ENCODE measurements at places on chromosomes 2 and 18.
A peak's percentile ranks its signal among the peaks of the same experiment; 100 is the strongest.

DNA sequence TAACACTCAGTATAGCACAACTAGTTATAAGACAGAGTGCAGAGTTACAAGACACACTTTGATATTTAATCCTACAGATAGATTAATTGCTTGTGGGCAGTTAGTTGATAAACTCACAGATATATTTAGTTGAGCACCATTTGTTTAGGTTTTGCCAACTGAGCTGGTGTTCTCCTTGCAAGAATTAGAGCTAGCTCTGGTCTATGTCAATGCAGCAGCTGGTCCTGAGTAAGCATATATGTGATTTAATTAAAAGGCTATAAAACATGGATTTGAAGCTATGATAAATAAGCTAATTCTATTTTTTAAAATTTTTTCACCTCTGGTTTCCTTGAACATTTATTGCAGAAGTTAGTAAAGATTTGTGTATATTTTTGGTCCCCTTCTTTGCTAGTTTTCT lies 35.6 kb downstream of the GPD2 start:
- DNase-seq = no peak

DNA sequence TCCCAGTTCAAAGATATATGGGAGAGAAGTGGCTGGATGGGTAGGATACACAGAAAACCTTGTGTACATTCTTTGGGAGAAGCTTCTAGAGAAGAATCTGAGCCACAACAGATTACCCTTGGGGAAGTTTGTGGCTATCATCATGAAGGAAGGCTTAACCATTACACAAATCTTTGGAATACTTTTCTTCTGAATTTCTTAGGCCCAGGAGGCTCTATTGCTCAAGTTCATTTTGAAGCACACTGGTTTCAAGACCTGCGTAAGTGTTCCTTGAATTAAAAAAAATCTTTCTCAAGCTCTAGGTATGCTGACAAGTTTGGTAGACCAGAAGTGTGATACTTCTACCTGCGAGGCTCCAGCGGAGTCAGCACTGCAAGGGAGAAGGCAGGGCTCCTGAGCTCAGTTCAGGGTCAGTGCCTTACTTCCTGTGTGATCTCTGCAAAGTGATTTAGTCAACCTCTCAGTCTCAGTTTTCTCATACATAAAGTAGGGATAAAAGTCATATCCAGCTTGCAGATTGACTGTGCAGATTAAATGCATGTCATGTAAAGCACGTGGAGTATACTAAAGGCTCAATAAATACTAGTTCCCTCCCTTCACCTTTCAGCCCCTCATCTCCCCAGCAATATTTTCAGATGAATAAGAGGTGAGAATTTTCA lies 438.6 kb downstream of the DLGAP1 start:
- DNase-seq = no peak

DNA sequence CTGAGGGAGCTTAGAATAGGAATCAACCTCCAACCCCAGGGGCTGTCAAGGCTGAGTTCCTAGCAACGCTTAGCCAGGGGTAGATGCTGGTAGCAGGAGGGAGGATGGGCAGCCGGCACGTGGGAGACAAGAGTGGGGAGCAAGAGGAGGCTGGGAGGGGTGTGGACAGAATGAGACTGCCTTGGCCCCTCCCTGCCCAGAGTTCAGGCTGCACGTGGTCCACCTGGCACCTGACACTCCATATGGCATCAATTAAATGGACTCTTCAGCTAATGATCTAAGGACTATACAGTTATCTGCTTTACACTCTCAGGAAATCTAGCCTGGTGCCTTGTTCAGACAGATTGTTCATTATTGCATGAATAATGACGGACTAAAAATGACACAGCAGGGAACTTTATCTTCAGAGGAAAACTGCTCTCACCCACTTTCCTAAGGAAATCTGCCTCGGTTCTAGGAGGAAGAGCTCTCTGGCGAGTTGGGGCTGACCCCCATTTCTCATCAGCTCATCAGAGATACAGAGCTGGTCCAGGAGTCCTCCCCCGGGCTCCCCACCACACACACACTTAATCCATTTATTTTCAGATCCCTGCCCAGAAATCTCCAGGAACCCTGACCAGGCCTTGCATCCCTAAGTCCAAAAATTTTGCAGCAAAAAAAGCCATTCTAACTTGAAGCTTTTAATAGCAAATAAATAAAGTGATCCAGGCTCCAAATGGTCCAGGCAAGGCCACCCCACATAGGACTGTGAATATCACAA lies 102.1 kb upstream of the CDC42EP3 start:
- peak; percentile 17 for DNase-seq

- no peak for DNase-seq
These were observed 52.7 kb downstream of the ADD2 start for GRCh38 chr2:70715071-70715985.

DNA sequence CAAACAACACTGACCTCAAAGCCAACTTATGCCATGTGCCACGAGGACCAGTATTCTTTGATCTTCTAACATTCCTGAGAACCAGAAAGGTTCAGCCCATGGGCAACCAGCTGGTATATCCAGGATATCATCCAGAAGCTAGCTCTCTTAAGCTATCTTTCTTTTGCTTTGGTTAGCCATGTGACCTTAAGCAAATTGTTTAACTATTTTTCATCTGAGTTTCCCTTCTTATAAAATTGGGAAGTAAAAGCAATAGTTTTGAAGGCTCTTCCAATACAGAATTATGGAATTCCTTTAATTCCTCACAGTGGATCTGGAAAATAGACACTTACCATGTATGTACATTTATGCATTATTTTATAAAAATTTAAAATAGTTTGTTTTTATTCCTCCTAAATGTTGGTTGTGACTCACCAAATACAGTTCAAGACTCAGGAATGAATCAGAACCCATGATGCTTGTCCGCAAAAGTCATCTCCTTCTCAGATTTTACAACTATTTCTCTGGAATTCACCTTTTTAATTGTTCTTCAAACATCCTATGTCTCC lies 435.7 kb downstream of the ZEB2 start:
- DNase-seq = no peak

DNA sequence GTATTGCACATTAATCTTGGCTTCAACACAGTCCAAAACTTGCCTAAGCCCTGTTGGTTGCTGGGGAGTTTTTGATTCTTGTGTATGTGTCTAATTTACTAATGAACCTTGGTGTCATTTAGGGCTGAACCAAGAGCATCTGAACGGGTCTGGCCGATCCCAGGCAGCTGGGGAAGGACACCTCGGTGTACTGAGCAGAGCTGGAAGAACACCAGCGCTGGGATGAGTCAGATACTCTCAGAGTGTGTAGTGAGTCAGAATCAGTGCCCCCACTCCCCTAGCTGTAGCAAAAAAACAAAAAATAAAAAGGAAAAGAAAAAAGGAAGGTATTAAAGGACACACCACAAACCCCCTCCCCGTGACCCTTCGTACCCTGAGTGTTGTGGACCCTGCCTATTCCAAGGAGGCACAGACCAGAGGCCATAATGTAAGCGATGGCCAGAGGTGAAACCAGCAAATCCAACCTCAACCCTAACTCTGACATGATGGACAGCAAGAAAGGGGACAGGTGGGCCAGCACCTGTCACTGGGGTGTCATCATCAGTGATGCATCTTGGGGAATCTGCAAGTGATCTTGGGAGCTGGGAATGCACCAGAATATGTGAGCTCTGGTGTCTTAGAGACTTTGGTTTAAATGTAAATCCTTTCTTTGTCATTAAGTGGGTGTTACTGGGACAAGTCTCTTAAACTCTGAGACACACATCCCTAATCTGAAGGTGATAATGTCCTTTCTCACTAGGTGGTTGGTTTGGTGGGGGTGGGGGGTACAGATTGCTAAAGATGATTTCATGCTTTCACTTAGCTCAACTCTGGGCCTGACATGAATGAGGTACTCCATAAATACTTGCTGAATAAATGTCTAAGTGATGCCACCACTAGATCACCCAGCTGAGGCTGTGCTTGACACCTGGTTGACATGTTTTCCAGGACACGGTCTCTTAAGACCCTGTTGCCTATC lies 34.2 kb upstream of the NCOA1 start:
- no peak for DNase-seq

DNA sequence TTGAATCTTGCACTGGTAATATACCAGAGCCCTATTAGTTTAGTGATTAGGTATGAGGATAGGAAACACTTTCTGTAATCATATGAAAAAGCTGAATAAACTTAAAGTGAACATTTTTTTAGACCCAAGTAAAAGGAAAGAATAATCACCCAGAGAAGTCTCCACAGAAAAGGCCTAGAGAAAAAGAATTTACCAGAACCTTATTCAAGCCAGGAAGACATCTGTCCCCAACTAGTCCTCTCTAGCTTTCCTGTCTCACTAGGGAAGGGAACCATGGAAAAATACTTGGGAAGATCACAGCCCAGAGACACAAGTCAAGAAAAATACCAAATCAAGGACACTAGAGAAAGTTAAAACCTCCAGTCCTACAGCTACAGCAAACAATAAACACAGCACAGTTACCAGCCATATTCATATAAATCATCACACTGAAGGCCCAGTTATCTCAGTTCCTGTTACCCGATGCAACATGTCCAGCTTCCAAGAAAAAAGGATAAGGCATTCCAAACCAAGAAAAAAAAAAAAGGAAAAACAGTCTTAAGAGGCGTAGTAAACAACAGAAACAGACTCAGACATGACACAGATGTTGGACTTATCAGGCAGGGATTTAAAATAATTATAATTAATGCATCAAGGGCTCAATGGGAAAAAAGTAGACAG lies 461.5 kb downstream of the IRS1 start:
- DNase-seq = no peak

DNA sequence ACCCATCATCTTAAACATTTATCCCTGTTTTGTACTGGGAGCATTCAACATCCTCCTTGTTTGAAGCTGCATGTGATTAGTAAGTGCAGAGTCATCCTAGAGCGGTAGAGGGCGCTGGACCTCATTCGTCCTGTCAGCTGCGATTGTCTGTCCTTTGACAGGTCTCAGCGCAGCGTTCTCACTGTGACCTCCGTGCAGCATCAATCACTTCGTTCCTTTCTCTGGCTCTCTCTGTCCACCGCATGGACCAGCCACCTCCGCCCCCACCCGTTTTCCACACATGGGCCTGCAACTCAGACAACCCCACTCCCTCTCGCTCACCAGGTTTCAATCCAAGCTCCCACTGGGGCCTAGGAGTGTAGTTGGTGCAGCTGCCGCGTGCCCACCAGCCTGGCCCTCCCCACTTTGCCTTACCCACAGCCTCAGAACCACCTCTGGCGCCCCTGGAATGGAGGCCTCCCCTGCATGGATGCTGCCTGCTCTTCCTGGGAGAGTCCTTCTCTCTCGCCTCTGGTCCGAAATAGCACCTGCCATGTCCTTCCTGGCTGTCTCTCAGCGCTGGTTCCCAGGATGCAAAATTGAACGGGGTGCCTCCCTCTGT lies 90.5 kb downstream of the NDUFA10 start:
- no peak for DNase-seq

DNA sequence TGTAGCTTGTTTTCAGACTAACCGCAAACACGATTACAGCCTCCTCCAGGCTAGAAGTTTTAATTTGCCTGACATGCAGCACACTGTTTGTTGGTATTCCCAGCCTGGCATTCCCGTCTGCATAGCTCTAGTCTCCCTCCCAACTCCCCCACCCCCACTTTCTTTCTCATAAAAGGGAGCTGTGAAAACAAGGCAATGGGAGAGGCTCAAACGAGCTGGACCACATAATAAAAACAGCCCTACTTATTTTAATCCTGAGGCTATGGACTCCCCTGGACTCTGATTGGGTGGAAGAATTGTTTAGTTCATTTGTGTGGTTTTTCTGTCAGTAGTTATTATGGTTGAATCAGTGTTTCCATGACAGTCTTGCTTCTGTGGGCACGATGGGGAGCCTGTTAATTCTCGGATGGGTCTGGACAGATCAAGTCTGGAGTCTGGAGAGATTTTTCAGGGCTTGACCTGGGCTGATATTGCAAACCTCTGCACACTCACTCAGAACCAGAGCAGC lies 1.2 kb downstream of the STON1 start:
- DNase-seq = peak; percentile 32

DNA sequence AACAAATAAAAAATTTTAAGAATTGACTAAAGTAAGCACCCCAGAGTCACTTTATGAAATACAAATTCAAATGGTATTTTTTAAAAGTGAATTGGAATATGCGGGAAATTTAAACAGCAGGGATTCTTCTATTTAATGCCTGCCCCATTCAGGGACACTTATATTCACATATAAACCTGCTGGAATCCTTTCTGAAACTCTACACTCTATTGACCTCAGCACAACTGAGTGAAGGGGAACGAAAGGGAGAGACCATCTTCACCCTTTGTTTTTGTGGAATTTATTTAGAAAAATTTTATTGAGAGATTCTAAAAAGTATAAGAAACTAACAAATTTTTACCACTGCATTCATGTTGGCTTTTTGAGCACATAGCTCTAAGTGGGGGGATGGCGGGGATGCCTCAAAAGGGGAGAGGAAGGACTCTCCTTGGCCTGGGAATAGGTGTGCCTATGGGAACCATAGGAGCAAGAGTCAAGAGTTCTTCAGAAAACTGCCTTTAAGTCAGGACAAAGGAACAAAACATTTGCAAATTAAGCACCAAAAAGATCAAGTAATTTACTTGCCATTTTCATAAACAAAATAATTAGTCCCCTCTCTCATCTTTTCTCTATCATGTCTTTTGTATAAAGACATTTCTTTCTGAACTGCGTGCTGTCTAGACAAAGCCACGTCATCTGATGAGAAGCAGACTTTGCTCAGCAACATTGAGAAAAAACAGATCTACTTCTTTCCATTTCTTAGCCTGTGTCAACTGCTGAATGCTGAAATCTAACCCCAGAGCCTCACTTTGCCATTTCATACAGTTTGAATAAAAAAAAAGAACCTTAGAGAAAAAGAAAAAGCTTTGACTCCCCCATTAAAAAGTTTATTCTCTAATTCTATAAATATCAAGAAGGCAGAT lies 21.6 kb upstream of the FLACC1 start:
- no peak for DNase-seq

GRCh38 chr2:24832931-24833701 lies 39.9 kb downstream of the CENPO start:
- no peak for DNase-seq

DNA sequence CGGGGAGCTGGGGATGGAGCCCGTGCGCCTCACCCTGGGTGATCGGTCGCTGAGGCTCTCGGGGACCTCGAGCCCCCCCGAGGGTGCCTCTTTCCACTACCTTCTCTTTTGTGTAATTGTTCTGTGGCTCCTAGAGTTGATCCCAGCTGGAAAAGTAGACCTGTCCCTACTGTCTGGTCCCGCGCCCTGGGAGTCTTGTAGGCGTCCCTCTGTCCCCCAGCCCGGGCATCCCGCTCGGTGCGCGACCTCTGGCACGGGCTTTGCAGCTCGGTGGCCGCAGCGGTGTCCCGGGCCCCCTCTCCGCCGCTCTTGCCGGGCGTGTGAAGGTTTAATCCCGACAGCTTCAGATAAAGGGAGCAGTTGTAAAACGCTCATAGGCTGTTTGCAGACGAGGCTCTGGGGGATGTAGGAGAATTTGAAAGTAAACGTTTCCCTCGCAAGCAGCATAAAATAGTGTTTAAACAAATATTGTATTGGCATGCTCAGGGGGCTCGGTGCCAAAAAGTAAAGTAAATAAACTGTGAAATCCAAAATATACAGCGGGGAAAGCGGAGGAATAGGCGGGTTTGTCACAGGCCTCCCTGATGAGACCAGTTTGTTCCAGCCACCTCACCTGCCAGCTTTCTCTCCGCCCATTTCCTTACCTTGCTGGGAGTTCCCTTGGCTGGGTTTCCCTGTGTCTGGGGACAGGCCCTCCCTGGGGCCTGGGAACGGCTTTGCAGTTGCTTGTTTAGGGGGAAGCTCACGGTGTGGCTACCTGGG lies 1.9 kb downstream of the GLI2 start:
- DNase-seq = peak; percentile 15

All from NCI-H2227 treated with DMSO at 0.1 percent for 48 hours (cell line).